Esophagus squamous epithelium (tissue), 5 donors: ENCODE measurements at places on chromosomes 3 and 15. TPM values are rescaled to one million over a fixed set of nuclear protein-coding genes. Genes with fewer than 3 reads are reported as not detected.
A peak's percentile ranks its signal among the peaks of the same experiment; 100 is the strongest.

Gene CPB1
- not detected for total RNA-seq

Gene ZFAND6
- total RNA-seq: 102 TPM

GRCh38 chr3:73101881-73102280 is 40.4 kb downstream of the EBLN2 start:
- H3K4me1 ChIP-seq: no peaks in the 10 kb centered on the region
- H3K27ac ChIP-seq: no peak overlapping the region
- H3K27me3 ChIP-seq: no peaks in the 10 kb centered on the region
- no peak for DNase-seq
- H3K36me3 ChIP-seq: no peaks in the 10 kb centered on the region

DNA sequence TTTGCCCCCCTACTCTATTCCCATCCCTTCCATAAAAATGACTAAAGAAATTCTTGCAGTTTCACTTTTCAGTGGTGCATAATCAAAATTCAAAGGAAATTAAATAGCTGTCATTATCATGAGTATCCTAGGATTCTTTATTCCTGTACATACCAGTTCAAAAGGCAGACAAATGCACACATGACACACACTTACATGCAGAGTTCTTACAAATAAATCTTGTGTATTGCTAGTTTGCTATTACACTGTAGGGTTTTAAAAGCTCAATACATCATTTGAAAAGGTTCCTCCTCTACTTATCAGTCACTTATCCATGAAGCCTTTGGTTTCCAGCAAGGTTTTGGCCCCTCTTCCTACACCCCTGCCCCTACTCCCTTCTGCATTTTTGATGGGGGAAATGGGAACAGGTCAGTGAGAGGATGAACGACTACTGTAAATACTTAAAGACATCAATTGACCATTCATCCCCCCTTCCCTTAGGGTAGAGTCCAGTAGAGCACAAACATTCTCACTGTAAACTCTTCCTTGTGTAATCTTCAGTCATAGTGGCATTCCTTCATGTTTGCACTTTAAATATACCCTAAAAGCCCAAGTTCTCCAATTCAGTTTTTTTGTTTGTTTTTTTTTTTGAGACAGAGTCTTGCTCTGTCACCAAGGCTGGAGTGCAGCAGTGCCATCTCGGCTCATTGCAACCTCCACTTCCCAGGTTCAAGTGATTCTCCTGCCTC is 92.6 kb downstream of the SUCLG2 start:
- no peak overlapping the region for H3K4me3 ChIP-seq
- H3K36me3 ChIP-seq: no peaks in the 10 kb centered on the region
- H3K27me3 ChIP-seq: no peaks in the 10 kb centered on the region

DNA sequence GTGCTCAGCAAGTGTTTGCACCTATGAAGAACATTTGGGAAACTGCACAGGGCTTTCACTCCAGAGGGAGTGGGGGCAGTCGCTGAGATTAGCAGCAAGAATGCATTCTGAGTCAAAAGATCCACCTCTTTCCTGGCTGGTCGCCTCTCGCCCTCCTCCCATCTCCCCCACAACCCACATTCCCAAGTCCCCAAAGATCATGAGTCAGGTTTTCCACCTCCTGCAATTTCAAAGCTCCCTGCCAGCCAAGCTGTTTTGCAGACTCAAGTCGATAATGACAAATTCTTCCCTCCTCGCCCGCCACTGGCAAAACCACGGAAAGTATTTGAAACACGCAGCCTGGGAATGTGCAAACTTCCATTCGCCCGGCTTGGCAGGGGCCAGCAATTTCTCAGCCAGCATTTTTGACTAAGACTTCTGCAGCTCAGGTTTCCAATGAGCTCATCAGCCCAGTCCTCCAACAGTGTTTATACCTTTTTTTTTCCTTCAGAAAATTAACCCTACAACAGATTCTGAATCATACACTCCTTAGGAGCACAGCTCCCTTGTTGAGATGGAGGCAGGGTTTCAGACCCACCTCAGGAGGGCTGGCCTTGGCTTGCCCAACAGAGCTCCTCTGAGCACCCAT is 181.4 kb downstream of the SMAD6 start:
- no peaks in the 10 kb centered on the region for H3K27me3 ChIP-seq
- H3K36me3 ChIP-seq: no peaks in the 10 kb centered on the region
- DNase-seq: peak; percentile 30

DNA sequence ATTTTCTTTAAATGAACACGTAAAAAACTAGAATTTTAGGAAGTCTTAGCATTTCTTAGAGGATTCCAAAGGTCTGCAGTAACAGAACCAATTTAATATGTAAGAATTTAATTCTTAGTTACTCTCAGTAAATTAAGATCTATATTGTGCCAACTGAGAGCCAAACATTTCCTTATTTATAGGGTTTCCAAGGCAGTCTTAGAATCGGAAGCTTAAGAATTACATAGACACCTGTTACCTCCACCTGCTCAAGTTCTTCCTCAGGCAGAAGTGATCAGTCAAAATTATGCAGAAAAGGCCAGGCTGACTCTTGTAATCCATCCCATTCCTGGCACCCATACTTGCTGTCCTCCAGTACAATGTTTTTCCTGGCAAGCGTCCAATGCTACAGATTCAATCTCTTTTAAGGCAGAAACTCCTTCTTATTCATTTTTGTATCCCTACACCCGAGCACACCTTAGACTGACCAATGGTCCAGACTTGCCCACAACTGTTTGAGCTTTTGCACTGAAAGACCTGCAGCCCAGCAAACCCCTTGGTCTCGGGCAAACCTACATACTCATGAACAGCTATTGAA is 64.3 kb downstream of the NCEH1 start:
- H3K4me3 ChIP-seq: no peak overlapping the region
- H3K27ac ChIP-seq: no peak overlapping the region
- H3K36me3 ChIP-seq: no peaks in the 10 kb centered on the region
- peaks cover 33% of the 10 kb centered on the region for H3K4me1 ChIP-seq
- H3K27me3 ChIP-seq: no peaks in the 10 kb centered on the region
- DNase-seq: no peak

- H3K36me3 ChIP-seq: no peaks in the 10 kb centered on the region
- no peak overlapping the region for H3K4me3 ChIP-seq
- H3K4me1 ChIP-seq: peaks cover 23% of the 10 kb centered on the region
- no peaks in the 10 kb centered on the region for H3K27me3 ChIP-seq
- DNase-seq: no peak
Measured at GRCh38 chr15:81271761-81272644, 51.9 kb downstream of the STARD5 start.

DNA sequence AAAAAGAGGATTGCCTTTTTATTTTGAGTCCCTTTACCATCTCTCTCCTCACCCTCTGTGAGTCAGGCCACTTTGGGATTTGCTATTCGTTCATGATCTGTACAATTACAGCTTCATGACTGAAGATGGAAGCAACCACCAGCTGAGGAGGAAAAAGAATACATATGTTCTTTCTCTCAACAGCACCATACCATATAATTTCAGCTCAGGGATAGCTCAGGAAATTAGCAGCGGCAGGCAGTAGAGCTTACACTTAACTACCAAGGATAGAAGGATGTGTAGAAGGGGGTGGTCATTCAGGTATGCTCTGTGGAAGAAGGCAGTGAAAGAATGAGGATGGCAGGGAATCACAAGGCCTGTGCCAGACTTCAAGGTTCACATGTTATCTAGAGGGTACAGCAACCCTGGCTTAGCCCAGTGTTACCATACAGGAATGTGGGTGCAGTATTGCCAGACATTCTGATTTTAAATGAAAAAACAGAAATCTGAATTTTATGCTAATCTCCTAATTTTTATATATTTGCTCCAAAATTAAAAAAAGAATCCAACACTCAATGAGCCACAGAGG is 17.9 kb downstream of the PLS1 start:
- DNase-seq: no peak
- no peaks in the 10 kb centered on the region for H3K4me1 ChIP-seq
- H3K27me3 ChIP-seq: no peaks in the 10 kb centered on the region
- no peak overlapping the region for H3K27ac ChIP-seq
- no peaks in the 10 kb centered on the region for H3K36me3 ChIP-seq

DNA sequence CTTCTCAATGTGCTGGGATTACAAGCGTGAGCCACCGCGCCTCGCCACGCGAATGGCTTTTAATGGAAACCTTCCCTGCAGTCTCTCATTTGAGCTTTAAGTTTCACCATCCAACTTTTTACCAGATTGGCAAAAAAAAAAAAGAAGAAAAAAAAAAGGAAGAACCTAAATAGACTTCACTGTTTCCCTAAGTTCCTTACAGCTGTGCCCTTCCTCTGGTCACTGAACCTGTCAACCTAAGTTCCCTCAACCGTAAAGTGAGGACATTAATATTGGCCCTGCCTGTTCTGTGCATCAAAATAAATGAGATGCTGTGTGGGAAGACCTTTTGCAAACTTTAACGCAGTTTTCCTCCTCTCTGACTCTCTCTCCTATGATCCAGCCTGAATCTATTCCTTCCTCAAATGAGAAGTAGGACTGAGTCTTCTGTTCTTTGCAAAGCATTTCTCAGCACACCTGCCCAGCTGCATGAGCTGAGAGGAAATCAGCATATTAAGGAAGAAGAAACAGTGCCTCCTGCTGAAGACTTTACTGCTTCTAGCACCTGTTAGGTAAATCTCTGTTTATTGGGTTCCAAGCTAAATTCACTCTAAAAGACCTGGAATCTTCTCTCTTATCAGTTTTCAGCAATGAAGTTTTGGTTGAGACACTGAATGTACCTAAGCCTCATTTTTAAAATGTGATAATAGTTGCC is 99.6 kb upstream of the ETV5 start:
- H3K36me3 ChIP-seq: no peaks in the 10 kb centered on the region
- no peaks in the 10 kb centered on the region for H3K27me3 ChIP-seq
- DNase-seq: no peak
- H3K27ac ChIP-seq: no peak overlapping the region
- peaks cover 21% of the 10 kb centered on the region for H3K4me1 ChIP-seq
